ENCODE measurements at places on chromosomes 12 and 14.

DNA sequence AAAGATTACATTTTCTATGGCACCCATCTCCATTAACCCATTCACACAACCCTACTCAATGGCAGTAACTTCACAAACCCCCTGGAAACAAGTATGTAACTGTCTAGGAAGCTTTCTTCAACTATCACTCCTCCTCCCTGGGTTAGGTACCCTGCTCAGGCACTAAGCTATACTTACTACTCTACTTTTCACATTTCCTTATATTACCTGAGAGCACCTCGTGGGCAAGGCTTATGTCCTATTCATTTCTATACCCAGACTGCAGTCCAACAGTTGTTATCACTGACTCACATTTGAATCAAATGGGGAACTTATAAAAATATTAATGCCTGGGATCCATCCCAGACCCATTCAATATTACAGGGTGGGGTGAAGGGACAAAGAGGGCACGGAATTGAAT lies 4.6 kb downstream of the PAWR start:
- DNase-seq = no peak

GRCh38 chr12:27081668-27082111 lies 688 bp downstream of the C12orf71 start:
- no peak for DNase-seq

DNA sequence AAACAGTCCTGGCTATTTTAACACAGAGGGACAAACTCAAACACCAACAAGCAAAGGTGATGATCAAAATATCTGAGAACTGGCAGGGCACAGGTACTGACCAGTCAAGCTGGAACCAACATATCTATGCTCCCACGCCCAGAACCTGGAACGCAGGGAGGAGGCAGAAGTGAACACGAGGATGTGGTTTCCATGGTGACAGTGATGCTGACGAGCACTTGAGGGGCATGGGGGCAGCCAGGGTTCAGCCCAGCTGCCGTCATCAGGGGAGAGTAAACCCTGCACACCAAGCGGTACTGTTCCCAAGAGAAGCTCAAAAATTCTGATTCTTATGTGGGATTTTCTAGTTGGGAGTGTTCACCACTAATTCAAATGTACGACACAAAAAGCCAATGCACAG lies 113.6 kb upstream of the SFSWAP start:
- DNase-seq = no peak

GRCh38 chr14:50139192-50139591 lies 22.8 kb upstream of the VCPKMT start:
- no peak for DNase-seq

- no peak for DNase-seq
Observed at GRCh38 chr12:117914686-117915085, 54.1 kb downstream of the KSR2 start.

GRCh38 chr12:127503246-127503645 lies 763.7 kb upstream of the TMEM132C start:
- no peak for DNase-seq

DNA sequence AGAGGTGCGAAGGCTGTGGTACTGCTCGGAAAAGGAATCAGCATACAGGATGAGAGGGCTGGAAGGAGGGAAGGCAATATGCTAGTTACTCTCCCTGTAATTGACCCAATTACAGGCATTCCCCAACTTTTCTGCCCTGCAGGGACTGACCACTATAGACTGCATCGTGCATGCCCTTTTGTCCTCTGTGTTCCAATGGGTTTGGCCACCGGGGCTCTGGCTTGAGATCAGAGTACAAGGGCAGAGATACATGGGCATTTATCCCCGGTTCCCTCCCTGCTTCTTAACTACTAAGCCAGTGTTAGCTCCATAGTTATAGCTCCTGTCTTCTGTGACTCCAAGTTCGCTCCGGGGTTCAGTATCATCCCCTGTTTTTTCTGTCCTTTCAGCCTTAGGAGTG lies 59.7 kb downstream of the GTF2A1 start:
- no peak for DNase-seq

GRCh38 chr12:95248604-95249360 lies 31.2 kb downstream of the VEZT start:
- DNase-seq = peak; percentile 70

DNA sequence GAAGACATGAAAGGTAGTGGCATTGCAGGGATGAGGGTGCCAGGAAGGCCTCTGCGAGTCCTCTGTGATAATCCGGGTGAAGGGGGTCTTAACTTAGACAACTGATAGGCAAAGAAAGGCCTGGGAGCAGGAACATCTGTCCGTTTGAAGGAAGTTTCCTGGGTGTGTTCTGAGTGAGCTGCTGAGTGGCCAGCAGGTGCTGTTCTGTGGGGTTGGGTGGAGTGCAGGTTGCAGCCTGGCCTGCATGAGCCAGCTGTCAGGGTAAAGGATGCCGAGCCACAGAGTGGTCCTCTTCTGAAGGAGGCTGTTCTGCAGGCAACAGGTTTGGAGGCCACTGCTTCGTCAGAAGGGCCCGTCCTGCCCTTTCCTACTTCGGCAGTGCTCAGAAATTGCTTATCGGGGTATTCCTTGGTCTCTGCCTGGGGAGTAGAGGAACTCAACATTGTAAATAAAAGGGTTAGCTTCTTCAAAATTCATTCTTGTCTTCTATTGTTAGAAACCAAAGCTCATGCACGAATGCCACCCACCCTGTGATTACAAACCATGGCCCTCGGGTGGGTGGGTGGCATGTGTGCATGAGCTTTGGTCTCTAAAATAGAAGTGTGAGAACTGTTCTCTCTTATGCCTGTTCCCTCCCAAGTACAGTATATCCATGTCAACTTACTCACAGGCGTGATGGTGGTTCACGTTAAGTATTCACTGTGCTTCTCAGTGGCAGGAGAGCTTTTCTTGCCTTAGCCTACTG lies 118.9 kb downstream of the CHST11 start:
- no peak for DNase-seq
